ENCODE measurements at places on chromosomes 4 and X. TPM values are rescaled to one million over a fixed set of nuclear protein-coding genes. Genes with fewer than 3 reads are reported as not detected.

TAF7L gene
- polyA plus RNA-seq, result not detected

FRMD7 gene
- not detected for polyA plus RNA-seq

GLUD2 gene
- polyA plus RNA-seq, result 0.35 TPM

DNA sequence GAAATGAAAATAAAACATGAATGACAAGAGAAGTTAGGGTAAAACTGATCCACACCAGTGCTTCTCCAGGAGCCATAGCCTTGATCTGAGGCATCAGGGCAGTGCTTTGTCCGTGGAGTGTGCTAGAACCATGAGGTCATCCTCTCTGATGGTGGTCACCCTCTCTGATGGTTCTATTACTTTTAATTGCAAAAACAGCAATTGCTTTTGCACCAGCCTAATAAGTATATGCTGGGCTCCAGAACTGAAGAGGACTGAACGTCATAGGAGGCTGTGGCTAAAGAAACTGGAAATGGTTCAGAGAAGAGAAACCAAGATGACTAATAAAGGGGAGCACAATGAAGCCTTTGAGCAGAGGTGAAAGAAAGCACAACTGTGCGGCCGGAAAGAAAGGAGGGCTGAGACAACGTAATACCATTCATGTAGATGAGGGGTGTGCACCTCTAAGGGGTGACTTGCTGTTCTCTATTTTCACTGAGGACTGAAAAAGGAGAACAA is 17.0 kb upstream of the TMEM154 start:
- DNase-seq, result peak; percentile 65
- peaks cover 25% of the 10 kb centered on the region for H3K4me1 ChIP-seq
- peak overlapping the region; percentile 14 for H3K4me3 ChIP-seq
- peaks cover under 1% of the 10 kb centered on the region for H3K27me3 ChIP-seq
- H3K27ac ChIP-seq, result peak overlapping the region; percentile 64

DNA sequence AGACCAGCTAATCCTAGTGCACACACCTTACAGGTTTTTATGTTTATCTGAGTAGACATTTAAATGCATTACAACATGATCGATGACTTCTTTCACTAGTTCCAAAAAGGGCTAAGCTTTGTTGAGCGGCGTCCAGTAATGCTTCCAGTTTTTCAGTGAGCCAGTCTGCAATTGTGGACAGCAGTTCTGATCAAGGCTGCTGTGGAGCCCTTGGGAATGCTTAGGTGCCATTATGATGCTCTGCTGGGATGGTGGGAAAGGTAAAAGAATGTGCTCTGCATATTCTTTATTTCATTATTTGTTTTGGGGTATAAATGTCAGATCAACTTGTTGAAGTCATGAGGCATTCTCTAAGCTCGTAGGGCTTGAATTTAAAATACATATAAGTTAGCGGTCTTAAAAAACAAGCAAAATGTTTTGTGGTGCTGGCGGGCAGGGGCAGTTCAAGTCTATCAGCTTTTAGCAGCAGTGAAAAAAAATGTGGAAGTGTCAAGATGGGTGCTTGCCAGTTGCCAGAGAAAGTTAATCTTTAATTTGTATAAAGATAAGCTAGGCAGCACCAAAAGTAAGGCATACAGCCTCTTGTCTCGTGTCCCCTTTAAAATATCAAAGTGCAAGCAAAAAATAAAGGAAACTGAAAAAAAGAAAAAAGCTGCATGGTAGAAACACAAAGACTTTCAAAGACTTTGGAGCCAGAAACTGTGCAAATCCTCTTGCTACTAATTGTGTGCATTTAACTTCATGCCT is 5.8 kb downstream of the MID1IP1 start:
- H3K4me1 ChIP-seq, result peaks cover 15% of the 10 kb centered on the region
- no peaks in the 10 kb centered on the region for H3K27me3 ChIP-seq
- no peaks in the 10 kb centered on the region for H3K36me3 ChIP-seq
- H3K4me3 ChIP-seq, result peak overlapping the region; percentile 63
- no peak for DNase-seq

DNA sequence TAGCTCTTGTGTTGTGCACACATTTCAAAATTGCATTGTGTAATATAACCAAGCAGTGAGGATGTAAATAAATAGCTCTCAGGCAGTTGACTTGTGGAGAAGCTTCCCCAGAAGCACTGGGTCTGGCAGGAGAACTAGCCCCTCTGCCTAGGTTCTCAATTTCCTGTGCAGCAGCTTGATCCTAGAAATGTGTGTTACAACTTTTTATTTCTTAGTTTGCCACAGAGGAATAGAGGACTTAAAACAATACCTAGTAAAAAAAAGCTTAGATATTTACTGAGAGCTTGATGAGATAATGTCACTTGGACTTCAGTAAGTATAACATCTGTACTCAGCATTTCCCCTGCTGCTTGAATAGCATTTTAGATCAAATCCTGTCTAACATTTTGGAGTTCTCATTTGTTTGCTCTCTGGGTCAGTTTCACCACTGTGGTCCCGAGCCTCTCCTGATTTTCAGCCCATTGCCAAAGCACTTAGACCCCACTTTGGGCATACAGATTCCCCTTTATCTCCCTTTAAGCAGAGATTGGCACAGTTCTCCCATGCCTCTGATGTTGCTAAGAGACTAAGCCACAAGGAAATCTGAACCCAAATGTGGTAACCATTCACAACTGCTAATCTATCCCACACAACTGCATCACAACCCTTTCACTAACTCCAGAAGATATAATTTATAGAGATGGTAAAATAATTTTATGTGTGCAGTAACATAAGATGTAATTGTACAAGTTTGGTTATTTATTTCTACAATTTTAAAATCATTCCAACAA is 98.2 kb upstream of the NRK start:
- H3K27ac ChIP-seq, result no peak overlapping the region
- DNase-seq, result no peak

DNA sequence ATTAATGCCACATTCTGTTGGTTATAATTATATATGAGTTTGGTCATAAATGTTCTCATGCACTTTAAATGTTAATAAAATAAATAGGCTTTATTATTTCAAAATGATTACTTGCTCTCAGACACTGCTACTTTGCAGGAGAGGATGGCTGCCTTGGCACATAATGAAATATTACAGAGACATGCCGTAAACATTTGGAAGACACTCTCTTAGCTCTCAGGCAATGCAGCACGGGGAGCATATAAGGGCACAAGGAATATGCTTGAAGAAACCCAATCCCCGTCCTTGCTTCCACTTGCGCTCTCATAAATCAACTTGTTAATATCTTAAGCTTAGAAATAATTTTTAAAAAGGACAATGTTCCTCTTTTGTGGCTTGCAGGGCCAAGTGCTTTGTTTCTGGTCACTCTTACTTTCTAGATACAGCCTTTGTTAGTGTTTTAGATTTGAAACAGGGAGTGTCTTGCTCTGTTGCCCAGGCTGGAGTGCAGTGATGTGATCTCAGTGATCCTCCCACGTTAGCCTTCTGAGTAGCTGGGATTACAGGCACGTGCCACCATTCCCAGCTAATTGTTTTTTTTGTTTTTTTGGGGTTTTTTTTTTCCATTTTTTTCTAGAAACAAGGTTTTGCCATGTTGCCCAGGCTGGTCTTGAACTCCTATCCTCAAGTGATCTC is 445.0 kb downstream of the SPRY1 start:
- H3K36me3 ChIP-seq, result no peaks in the 10 kb centered on the region
- DNase-seq, result no peak
- H3K4me3 ChIP-seq, result no peak overlapping the region
- no peaks in the 10 kb centered on the region for H3K27me3 ChIP-seq
- H3K27ac ChIP-seq, result no peak overlapping the region

DNA sequence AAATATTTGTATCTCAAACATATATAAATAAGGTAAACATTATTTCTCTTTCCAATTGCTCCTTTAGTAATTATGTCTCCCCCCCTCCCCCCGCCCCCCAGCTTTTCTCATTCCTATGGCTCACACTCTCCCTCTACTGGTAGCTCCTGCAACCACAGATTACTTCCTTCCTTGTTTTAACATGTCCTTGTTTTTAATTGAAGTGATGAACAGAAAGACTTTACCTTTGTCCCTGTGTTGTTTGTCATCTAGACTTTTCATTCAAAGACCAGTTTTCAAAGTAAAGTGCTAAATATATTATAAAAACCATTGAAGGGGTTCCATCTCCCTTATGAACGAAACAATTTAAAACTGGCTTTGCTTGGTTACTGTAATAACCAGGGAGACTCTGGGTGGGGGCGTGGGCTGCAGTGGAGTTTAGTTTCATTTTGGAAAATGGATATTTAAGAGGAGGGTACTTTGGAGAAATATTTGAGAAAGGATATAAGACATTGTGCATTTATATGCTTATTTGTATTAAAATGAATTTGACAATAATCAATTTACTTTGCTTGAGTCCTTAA is 352.9 kb downstream of the RAPGEF2 start:
- no peak overlapping the region for H3K4me3 ChIP-seq
- no peaks in the 10 kb centered on the region for H3K4me1 ChIP-seq
- no peaks in the 10 kb centered on the region for H3K36me3 ChIP-seq
- DNase-seq, result no peak
- no peak overlapping the region for H3K27ac ChIP-seq

- H3K4me3 ChIP-seq, result peak within 1 kb of the TSS; percentile 52
- H3K27me3 ChIP-seq, result peaks cover 18% of the 10 kb centered on the region
- no peaks in the 10 kb centered on the region for H3K36me3 ChIP-seq
- DNase-seq, result no peak
- H3K27ac ChIP-seq, result no peak within 1 kb of the TSS
Observed at GRCh38 chr4:174828845-174829701, at the start of gene GLRA3. Gene GLRA3 (minus strand): TSS chr4:174829247. CDS start chr4:174828811, 436 bp downstream.

DNA sequence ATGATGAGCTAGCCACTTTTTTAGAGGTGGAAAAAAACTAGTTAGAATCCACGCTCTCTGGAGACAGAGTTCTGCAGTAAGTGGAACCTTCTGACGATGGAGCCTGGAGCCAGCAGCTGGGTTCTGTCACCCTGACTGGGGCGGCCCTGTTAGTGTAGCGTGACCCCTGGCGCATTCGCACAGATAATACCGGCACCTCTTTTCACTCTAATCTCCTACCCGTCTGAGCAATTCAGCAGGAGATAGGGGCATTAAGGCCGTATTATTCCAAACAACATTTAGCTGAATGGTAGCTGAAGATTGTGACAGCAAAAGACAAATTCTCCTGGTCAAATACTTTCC is 292.6 kb downstream of the FBXO8 start:
- H3K4me3 ChIP-seq, result no peak overlapping the region
- H3K4me1 ChIP-seq, result no peaks in the 10 kb centered on the region
- no peak overlapping the region for H3K27ac ChIP-seq
- DNase-seq, result no peak
- no peaks in the 10 kb centered on the region for H3K36me3 ChIP-seq
- H3K27me3 ChIP-seq, result no peaks in the 10 kb centered on the region

GRCh38 chr4:87069037-87069742 is 134.4 kb downstream of the AFF1 start:
- H3K36me3 ChIP-seq, result peaks cover 7% of the 10 kb centered on the region
- DNase-seq, result no peak
- H3K27me3 ChIP-seq, result no peaks in the 10 kb centered on the region
- H3K4me1 ChIP-seq, result peaks cover 25% of the 10 kb centered on the region
- H3K4me3 ChIP-seq, result no peak overlapping the region

- H3K4me1 ChIP-seq, result no peaks in the 10 kb centered on the region
- H3K27me3 ChIP-seq, result no peaks in the 10 kb centered on the region
- no peaks in the 10 kb centered on the region for H3K36me3 ChIP-seq
- DNase-seq, result no peak
- no peak overlapping the region for H3K27ac ChIP-seq
Observed at GRCh38 chr4:20341134-20341738, 89.5 kb downstream of the SLIT2 start.

Measured in naive B cell (primary cell).